ENCODE measurements at places on chromosomes 1 and 21.

DNA sequence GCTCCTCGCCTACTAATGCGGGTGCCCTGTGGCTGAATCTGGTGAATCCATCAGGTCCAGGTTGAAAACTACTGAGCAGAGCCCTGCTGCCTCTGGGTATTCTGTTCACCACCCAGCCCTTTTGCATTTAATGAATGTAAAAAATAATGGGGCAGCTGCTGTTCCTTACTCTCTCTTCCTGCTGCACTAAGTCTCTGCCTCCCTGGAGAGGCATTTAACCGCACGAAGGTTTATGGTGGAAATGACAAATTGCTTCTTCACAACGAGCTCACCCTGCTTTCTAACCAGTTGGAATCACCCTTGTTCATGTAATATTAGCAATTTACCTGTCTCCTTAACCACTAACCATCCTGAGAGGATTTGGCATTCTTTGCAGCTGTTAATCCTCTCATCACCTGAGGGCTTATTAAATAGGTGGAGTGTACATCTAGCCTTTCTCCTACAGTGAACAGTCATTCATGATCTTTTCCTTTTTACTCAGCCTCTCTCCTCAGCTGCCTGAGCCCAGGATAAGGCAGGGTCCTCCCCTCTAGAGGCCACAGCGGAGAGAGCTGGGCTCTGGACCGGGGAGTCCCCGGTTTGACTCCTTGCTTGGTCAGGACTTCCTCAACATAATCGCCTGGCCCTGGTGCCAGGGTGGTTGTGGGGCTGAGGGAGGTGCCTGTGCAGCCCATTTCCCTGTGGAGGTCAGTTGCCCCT is 97.6 kb downstream of the NOS1AP start:
- peak; percentile 91 for DNase-seq

DNA sequence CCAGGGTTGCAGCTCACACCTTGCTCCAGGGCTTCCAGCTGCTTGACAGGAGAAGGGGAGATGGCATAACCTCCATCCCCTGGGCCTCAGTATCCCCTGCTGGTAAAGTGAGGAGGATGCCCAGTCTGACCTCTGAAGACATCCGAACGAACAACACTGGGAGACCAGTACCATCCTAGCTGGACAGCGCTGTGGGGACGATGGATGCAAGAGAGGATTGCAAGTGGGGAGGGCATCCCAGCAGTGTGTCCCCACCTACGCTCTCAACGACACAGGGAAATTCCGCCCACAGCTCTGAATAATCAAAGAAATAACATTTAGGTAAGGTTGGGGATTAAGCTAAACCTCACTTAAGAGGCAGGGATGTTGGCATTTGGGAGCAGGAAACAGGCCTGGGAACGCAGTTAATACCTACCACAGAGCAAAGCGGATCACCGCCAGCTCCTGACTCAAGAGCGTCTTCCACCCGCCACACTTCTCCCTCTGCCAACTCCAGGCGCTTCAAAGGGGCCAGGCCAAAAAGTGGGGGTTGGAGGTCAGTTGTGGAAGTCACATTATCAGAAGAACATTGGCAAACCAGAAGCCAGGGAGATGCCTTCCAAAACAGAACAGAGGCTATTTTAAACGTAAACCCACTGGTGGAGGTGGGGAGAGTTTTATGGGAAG is 47.6 kb downstream of the SSBP3 start:
- no peak for DNase-seq

DNA sequence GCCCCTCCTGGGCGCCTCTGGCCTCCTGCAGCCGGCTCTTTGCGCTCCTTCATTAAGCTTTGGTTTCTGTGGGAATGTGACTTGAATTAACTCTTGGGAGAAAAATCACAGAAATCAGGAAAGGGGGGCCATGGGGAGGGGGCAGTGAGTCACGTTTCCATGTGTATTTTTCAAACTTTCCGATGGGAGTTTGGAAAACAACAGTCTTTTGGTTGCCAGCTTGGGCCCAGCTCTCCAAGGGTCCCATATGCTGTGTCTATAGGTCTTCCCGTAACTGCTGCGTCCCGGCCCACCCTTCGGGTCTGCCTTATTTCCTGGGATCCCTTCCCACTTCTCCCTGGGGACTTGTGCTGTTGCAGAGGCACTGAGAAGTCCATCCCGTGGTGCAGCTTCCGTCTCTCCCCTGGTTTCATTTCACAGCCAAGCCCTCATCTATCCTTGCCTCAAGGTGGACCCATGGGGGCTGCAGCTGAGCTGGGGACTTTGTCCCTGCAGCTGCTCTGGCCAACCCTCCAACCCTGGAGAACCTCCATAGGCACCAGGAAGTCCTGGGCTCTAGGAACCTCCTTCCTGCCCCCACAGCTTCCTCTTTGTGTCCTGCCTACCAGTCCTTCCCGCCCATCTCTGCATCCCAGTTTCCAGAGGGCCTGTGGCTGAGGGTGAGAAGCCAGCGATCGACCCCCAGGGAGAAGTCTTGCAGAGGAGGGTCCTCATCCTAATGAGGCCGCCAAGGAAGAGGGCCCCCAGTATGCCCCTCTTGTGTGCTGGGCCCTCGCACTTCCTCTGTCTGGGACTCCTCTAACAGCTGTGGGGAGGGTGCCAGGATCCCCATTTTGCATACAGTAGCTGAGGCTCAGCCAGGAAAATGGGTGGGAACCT is 11.6 kb upstream of the LMNA start:
- DNase-seq: no peak

DNA sequence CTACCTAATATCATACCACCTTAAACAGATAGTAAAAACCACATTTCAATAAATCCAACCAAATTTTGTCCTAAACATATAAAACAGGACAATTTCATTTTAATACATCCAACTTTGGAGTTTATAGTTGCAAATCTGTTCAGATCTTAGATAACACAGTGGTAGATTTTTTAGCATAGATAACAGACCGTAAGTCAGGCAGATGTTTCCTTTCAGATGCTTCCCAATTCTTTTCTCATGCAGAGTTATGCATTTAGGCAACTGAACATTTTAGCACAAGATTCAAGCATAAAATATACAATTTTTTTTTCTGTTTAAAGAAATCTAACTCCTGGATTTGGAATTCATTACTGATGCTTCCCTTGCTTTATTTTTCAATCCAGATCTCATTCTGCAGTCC is 156.5 kb upstream of the ZNHIT6 start:
- DNase-seq: no peak

DNA sequence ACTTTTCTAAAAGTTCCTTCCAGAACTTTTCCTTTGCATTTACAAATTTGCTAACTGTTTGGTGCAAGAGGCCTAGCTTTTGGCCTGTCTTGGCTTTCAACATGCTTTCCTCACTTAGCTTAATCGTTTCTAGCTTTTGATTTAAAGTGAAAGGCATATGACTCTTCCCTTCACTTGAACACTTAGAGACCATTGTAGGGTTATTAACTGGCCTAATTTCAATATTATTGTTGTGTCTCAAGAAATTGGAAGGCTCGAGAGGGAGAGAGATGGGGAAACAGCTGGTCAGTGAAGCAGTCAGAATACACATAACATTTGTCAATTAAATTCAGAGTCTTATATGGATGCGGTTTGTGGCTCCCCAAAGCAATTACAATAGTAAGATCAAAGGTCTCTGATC is 63.0 kb upstream of the MPC2 start:
- no peak for DNase-seq
